Omental fat pad (tissue), 4 donors: ENCODE measurements at places on chromosomes 1 and 21. TPM values are rescaled to one million over a fixed set of nuclear protein-coding genes. Genes with fewer than 3 reads are reported as not detected.

DNA sequence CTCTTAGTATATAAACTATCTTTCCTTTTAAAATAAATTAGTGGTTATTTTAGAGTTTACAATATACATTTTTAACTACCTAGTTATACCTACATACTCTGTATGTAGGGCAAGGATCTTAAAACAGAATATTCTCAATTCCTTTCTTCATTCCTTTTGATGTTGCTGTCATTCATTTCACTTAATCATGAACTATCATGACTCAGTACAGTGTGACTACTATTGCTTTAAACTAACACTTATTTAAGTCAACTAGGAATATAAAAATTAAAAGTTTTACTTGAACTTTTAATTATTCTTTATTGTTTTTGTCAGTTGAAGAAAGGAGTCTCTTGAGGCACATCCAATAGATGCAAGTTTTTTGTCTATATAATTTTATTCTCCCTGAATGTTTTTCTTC, 726.4 kb downstream of the BRINP3 start:
- no peak for DNase-seq

DNA sequence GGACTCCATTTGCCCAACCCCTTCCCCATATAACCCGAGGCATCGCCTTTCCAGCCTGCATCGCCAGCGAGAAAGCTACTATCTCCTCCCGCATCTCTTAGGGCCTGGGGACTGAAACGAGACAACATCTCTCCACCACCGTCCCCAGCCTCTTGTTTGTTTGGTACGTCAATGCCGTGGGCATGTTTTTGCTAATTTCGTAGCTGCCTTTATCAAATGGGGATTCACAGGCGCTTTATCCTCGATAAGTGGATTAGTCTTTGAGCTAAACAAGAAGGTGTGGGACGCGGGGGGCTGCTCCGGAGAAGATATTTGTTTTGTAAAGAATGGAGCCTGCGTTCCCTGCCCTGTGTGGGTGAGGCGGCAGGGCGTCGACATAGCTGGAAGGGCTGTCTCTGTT, 91.6 kb downstream of the PAX7 start:
- DNase-seq, result no peak

Gene C8A
- total RNA-seq, result not detected

DNA sequence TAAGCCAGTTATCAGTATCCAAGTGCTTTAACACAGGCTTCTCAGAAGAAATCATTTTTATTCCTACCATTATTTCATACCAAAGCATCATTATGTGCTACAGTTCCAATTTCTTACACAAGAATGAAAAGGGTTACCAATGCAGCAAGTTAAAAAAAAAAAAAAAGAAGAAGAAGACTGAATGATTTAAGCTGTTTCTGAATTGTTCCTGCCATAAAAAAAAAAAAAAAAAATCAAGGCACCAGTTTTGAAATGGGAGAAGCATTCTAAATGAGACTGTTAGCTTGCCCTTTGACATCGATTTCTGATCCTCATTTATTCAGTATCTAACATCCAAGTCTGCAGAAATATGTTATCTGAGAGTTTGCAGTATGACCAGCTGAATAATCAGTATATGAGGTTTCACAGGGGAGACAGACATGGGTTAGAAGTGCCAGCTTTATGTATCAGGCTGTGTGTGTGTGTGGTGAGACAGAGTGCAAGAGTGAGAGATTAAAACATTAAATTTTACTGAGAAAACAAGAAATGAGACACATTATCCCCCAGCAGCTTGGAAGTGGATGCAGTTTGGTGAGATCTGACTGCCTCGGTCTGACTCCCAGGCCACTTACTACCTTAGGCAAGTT, 105.8 kb downstream of the COLGALT2 start:
- DNase-seq, result no peak

DNA sequence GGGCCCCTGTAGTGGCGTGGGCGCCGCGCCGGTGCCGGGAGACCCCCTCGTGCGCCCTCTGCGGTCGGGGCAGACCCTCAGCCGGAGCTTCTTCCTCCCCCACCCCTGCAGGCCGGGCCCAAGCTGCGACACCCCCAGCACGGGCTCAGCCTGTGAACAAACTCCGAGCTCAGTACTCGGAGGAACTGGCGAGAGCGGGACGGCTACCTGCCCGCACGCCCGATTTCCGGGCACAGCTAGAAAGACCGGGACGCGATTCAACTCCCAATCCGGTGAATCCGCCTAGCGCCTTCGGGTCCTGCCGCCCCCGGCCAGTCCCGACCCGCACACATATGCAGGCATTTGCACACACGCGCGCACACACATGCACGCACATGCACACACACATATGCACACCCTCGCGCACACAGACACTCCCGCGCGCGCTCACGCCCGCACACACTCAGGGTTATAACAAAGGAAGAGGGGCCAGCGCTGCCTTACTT, 580 bp upstream of the BLACAT1 start:
- DNase-seq, result no peak

- no peak for DNase-seq
These were observed 35.6 kb downstream of the IL23R start for GRCh38 chr1:67201891-67202290.

DNA sequence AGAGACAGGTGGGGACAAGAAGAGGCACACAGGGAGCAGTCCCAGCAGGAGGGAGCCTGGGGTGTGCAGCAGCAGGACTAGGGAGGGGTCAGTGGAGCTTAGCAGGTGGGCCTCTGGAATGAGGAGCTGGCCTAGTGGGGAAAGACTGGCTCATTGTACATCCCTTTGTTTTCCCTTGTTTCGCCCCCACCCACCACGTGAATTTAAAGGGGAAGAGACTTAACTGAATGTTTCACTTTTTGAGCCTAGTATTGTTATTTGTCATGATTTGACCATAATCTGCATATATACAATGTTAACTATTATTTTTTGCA, 181.7 kb downstream of the DHRS3 start:
- no peak for DNase-seq

DNA sequence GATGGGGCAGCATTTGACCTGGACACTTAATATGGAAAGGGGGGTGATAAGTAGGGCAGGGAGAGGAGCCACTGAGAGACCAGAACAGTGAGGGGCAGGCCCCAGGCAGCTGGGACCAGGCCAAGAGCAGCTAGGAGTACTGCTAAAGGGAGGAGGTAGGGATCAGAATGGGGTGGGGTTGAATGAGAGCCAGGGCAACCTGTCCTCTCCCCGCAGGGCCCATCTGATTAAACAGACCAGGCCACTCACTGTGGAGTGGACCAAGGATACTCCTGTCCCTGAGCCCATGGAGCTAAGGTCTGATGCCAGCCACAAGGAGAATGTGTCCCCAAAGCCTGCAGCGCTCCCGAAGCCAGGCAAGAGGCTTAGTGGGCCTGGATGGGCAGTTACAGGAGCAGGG, 2.1 kb downstream of the C1orf167 start:
- DNase-seq, result no peak

- DNase-seq, result no peak
These were observed 50.5 kb downstream of the RASSF5 start for GRCh38 chr1:206557636-206558473.

Gene LCE3D
- not detected for total RNA-seq

GRCh38 chr1:59409986-59410385, 113.1 kb downstream of the FGGY start:
- no peak for DNase-seq

GRCh38 chr1:220189750-220190347, 82.4 kb downstream of the RAB3GAP2 start:
- DNase-seq, result no peak

DNA sequence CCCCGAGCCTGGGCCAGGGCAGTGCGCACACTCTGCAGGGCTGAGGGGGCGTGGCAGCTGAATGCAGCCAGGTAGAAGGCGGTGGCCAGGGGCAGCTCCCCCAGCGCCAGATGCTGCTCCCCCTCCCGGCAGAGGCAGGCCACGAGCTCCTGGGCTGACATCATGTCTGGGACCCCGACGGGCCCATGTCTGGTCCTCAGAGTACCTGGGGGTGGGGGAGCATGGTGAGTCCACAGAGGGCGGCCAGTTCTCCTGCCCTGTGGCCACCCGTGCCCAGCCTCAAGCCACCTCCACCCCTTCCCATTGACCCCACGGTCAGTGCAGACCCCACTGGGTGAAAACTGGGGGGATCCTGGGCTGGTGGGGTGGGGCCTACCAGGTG, 838 bp downstream of the TTC34 start:
- no peak for DNase-seq

Gene C1orf146
- not detected for total RNA-seq

DNA sequence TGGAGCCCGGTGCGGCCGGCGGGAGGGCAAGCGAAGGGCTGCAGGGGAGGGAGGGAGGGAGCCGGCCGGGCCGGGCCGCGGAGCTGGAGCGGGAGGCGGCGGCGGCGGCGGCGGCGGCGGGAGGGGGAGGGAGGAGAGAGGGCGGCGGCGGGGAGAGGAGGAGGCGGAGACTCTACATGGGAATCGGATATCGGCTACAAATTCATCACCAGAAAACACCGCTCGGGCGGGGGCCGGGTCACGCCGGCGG, at the start of gene AKT3:
TSS of gene AKT3 (minus strand) at position 42 of the 250 bp plus-strand sequence. CDS start 7,073 bp downstream, outside the sequence.
- peak; percentile 40 for DNase-seq

GRCh38 chr1:155176544-155177071, 3.0 kb downstream of the TRIM46 start:
- peak; percentile 97 for DNase-seq

Gene TMCO1
- 50.8 TPM for total RNA-seq

DNA sequence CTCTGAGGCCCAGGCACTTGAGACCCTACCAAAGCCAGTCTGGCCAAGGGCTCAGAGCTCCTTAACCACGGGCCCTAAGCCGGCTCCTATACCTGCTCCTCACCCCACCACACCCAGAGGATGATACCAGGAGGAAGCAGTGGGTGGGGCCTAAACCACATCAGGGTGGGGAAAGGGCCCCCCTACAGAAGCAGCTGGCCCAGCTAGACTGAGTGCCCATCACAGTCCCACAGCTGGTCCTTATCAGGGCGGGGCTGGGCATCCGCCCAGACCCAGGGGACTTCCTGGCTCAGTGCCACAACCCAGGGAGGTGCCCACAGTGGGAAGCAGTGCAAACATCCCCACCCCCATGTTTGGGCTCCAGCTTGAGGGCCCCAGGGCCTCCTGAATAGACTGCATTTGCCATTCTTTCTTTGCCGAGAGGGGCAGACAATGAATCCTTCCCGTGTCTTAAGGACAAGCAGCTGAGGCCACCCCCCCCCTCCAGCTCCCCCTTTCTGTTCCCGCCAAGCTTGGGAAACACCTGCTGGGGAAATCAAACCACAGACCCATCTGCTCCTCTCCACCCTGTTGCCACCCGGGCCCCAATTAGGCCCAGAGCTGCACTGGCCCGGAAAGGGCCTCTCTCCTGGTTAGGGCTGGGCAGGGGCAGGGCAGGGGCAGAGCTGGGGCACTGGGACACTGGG, 6.2 kb downstream of the E2F2 start:
- DNase-seq, result no peak

DNA sequence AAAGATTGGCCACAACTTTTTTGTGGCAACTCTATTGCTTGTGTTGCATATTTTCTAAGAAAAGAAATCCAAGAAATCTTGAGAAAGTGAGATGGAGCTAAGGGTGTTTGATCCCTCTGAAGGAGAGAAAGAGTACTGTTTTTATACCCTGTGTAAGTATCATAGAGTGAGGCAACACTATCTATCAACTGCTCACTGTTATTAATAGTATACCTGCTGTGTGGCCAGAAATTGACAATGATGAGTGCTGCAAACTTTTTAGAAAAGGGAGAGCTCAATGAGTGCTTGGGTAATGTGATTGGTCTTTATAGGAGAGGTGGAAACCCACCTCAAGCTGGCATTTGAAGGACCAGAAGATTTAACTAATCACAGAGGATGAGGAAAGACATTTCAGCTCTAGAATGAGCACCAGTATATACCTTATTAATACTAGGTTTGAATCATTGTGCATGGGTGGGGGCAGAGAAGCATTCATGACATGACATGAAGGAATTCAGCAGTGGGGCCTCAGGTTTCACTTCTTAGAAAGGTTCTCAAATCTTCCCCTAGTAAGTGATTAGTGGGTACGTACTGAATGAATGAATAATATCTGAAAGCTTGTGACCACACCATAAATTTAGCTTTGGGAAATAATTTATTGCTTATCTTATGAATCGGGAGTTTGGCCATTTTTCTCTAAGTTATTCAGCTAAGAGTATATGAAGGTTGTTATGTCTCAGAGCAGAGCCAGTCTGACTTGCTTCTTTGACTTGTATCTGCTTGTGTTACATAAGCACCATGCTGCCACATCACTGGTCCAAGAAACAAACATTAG, 169.2 kb upstream of the SGIP1 start:
- DNase-seq, result no peak

Gene RGSL1
- total RNA-seq, result 1.7 TPM

- DNase-seq, result no peak
These were observed 150.0 kb downstream of the CASZ1 start for GRCh38 chr1:10646347-10646861.
